Stimulated activated CD8-positive, alpha-beta memory T cell treated with anti-CD3 and anti-CD28 coated beads, Interleukin-4, amount 100 ng/mL, for 4 hours (primary cell): ENCODE measurements at places on chromosomes 16 and 17.
A peak's percentile ranks its signal among the peaks of the same experiment; 100 is the strongest.

DNA sequence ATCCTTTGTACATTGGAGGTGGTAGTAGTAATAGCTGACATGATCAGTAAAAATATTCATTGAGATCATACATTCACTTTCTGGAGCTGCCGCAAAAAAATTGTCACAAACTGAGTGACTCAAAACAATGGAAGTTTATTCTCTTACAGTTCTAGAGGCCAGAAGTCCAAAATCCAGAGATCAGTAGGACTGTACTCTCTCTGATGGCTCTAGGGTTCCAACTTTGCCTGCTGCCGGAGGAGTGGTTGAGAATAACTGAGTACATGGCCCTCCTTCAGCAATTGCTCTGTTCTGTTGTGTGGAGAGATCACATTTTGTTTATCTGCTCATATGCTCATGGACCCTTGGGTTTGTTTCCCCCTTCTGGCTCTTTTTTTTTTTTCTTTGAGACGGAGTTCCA is 23.5 kb downstream of the ABAT start:
- no peak for DNase-seq

DNA sequence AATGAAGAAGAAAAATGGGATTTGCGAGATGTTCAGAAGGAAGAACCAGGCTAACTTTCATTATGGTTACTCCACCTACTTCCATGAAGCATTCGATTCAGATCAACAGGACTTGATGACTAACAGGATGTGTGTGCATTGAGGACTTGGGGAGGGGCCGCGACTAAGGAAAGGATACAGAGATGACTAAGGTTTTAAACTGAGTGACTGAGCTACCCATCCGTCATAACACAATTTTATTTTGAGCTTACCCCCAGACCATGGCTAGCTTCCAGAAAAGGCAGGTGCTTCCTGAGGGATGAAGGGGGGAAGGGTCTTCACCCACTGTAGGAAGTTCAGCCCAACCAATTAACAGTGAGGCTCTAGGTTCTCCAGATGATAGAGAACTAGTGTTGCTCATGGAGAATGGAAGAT is 2.5 kb upstream of the CDYL2 start:
- DNase-seq = no peak

DNA sequence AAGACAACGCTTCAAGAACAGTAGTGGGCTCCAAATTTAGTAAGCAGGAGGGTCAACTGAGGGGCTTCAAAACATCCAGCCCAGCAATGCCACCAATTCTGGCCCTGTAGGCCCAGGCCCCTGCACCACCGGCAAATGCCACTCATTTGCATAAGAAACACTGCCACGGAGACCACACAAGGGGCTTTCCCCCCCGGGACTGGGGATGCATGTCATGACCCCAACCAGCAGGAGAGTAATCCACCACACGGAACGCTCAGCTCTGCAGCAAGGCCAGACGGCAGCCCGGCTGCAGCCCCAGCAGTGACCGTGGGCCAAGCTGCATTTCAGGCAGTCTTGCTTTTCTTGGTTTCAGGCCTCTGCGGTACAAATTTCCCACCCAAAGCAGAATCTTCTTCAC is 14.1 kb downstream of the TMEM11 start:
- DNase-seq = no peak

DNA sequence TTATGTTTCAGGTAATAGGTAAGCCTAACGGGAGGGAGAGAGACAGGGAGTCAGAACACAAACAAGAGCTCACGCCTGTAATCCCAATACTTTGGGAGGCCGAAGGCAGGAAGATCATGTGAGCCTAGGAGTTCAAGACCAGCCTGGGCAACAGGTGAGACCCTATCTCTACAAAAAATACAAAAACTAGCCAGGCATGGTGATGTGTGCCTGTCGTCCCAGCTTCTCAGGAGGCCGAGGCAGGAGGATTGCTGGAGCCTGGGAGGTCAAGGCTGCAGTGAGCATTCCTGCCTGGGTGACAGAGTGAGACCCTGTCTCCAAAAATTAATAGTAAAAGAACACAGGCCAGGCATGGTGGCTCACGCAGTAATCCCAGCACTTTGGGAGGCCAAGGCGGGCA is 27.4 kb downstream of the YWHAE start:
- DNase-seq = no peak

GRCh38 chr16:7378024-7378695 is 45.5 kb downstream of the RBFOX1 start:
- DNase-seq = no peak

DNA sequence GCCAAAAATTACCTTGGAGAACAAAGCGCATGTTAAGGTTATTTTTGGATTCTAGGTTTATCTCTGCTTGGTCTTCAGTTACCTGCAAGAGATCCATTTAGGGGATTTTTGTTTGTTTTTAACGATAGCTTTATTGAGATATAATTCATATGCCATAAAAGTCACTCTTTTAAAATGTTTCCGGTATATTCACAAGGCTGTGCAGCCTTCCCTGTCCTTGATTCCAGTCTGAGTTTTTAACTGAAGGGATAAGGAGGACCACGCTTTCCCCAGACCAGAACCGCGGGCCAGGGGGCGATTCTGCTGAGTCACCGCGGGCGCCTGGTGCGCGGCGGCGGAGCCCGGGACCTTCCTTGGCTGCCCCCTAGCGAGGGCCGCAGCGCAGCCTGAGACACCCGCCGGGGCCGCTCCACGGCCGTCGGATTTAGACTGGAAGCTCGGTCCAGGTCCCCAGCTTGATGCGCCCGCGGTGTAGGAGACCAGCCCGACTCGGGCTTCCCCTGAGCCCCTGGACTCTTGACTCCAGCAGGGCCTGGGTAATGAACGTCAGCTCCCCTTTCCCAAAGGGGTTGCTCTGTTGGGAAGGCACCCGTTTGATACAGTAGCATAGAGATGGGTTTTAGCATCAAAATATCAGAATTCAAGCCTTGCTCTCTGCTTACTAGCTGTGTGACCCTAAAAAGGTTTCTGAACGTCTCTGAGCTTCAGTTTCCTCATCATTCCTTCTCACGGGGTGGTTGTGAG is 50.0 kb upstream of the STH start:
- DNase-seq = peak; percentile 20

GRCh38 chr16:54030451-54030850 is 256.1 kb downstream of the IRX3 start:
- DNase-seq = no peak

DNA sequence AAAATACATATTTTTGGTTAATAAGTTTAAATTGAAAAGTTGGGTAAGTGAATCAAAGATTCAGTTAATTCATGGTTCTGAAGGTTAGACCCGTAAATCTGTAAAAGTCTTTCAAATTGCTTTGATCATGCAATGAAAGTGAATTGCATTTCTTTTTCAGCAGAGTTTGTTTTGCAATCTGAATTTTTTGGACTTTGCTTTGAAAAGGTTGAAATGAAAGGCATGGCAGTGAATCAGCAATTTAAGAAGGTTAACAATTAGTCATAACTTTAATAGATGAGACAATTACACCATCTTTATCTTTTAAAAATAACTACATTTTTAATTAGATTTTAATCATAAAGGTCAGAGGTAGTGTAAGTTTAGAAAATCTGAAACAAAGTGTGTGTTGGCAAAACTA is 310.9 kb upstream of the KCNJ16 start:
- DNase-seq = no peak

- no peak for DNase-seq
Observed at GRCh38 chr16:3792472-3793012, 75.2 kb upstream of the TRAP1 start.

GRCh38 chr16:53821957-53822625 is 118.1 kb downstream of the FTO start:
- no peak for DNase-seq

DNA sequence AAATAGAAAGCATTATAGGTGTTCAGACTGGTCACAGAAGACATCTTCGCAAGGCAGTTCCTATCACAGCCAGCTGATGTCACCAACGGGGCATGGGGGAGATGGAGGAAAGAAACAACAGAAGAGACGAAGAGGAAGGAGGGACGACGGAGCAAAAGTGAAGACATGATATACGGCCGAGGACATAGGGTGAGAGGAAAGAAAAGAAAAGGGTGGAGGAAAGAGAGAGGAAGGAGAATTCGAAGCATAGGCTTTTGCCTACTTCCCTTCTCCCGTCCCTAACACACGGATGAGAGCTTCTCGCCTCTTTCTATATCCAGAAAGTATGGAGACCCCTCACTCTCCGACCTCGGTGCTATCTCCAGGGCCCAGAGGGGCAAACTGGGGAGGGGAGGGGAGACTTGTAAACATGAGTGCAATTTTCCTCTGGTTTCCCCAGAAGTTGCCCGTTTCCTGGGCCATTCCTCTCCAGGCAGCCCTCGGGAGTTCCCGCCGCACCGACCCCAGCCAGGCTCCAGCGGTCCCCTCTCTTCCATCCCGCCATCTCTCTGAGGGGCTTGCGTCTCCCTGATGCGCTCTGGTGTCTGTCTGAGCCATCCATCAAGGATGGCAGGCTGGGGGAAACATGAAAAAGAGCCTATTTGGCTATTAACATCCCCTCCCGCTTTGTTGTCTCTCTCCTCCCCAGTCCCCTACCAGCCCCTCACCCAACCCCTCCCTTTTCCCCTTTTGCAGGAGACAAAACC is 26.0 kb downstream of the COPZ2 start:
- DNase-seq = no peak

- DNase-seq = no peak
Observed at GRCh38 chr16:11429123-11429522, 83.9 kb downstream of the RMI2 start.

- peak; percentile 32 for DNase-seq
Observed at GRCh38 chr16:15055141-15056053, 477 bp downstream of the NTAN1 start.

DNA sequence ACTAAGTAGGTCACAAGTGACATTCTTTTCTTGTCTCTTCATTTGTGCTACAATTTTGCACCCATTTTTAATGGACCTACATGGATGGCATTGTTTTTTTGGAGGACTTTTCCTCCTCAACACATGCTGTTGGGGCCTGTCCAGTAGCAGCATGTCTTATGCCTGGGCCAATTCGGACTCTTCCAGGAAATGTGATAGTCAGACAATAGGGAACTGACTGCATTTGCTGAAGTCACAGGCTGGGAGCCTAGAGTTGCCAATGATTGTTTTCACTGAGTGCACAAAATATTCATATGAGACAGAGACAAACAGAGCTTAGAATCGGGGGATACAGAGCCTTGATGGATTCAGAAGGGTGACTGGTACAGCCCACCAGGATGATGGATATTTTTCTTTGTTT is 867.3 kb upstream of the GOT2 start:
- no peak for DNase-seq

GRCh38 chr16:17304106-17304490 is 166.7 kb downstream of the XYLT1 start:
- DNase-seq = no peak

- no peak for DNase-seq
Observed at GRCh38 chr16:4936181-4936990, 562 bp downstream of the PPL start.

GRCh38 chr17:58611331-58611730 is 80.5 kb downstream of the TEX14 start:
- DNase-seq = no peak

DNA sequence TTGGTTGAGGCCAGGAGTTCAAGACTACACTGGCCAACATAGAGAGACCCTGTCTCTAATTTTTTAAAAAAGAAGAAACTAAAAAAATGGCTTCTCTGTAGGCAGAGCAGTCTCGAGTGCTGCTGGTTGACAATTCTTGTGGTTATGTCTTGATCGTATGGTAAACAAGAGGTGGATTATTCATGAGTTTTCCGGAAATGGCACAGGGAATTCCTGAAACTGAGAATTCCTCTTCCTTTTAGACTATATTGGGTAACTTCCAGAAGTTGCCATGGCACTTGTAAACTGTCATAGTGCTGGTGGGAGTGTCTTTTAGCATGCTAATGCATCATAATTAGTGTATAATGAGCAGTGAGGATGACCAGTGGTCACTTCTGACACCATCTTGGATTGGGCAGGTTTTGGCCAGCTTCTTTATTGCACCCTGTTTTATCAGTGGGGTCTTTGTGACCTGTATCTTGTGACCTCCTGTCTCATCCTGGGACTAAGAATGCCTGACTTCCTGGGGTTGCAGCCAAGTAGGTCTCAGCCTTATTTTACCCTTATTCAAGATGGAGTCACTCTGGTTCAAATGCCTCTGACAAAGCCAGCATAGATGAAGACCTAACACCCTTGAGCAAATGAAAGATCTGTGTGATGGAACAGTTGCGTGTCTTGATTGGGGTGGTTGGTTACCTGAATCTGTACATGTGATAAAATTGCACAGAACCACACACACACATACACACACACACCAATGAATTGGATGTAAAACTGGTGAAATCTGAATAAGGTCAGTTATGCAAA is 30.2 kb downstream of the BMERB1 start:
- DNase-seq = no peak

DNA sequence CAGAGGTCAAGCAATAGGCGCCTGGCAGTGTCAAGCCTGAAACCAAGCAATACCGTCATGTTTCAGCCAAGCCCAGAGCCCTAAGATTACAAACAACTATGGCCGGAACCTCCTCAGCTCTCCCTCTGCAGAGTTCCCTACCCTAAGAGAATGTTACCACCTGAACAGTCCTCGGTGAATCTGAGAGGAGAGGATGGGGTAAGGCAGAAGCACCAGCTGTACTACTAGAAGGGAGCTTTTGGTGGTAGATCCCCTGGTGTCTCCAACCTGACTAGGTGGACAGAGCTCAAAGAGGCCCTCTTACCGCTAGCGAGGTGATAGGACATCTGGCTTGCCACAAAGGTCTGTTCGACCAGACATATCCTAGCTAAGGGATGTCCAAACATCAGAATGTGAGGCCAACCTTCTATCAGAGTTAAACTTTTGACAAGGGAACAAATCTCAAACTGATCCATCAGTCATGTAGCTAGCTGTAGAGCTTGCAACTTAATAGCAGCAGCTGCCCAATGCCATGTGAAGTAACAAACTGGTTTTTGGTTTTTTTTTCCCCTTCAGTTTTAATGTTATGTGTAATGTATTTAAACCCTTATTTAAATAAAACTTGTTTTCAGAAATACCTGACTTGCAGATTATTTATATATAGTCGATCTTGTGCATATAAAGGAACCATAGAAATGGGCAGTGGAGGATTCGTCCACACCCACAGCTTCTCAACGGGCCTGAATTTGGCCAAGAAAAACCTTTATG is 2.5 kb downstream of the EIF1 start:
- DNase-seq = no peak

GRCh38 chr17:19453296-19453695 is 42.3 kb downstream of the RNF112 start:
- DNase-seq = no peak

- no peak for DNase-seq
Observed at GRCh38 chr16:78675312-78675711, 575.9 kb downstream of the WWOX start.

GRCh38 chr17:46910179-46910927 is 12.6 kb upstream of the GOSR2 start:
- DNase-seq = no peak

- DNase-seq = no peak
Observed at GRCh38 chr16:6684076-6684673, 648.5 kb upstream of the RBFOX1 start.

DNA sequence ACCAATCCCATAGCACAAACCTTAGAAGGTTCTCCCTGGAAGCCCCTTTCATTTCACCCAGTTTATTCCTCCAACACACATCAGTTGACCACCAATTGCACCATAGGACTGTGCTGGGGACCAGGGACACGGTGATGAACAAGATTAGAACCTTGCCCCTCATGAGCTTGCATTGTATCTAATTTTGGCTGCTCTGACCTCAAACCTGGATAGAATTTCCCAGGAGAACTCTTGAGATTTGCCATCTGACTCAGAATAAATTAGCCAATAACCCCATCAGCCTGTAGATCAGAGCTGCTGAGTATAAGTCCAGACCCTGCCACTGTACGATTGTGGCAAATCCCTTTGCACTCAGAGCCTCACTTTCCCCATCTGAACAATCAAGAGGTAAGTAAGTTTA is 52.1 kb downstream of the CDH11 start:
- no peak for DNase-seq
